ENCODE measurements at places on chromosomes 16 and 17.

DNA sequence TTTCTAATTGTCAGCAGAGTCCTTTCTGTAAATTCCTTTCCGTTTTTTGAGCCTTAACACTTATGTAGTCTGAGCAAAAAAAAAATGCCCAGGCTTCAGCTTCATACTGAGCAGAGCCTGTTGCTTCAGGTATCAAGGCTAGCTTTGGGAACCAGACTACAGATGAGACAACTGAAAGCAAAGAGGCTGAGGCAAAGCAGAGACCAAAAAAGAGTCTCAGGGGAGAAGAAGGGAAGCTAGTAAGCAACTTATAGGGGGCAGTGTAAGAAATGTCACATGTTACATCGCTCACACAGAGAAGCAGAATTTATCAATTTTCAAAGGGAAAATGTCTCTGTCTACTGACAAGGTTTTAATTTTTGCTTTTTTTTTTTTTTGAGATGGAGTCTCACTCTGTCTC, 3.3 kb downstream of the HASPIN start:
- DNase-seq, result no peak

DNA sequence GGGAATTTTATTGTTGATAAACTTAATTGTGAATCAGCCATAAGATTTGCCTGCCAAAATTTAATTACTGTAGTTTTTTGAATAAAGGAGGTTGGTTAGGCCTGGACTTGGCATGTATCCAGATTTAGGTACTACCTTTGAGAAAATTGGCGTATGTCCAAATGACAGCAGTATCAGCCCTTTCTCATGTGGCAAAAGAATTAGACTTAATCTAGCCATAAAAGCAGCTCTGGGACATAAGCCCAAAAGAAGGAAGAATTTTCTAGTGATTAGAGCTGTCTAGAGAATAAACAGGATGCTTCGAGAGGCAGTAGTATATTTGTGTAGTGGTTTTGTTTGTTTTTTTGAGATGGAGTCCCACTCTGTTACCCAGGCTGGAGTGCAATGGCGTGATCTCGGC, 27.7 kb downstream of the PPM1E start:
- no peak for DNase-seq

DNA sequence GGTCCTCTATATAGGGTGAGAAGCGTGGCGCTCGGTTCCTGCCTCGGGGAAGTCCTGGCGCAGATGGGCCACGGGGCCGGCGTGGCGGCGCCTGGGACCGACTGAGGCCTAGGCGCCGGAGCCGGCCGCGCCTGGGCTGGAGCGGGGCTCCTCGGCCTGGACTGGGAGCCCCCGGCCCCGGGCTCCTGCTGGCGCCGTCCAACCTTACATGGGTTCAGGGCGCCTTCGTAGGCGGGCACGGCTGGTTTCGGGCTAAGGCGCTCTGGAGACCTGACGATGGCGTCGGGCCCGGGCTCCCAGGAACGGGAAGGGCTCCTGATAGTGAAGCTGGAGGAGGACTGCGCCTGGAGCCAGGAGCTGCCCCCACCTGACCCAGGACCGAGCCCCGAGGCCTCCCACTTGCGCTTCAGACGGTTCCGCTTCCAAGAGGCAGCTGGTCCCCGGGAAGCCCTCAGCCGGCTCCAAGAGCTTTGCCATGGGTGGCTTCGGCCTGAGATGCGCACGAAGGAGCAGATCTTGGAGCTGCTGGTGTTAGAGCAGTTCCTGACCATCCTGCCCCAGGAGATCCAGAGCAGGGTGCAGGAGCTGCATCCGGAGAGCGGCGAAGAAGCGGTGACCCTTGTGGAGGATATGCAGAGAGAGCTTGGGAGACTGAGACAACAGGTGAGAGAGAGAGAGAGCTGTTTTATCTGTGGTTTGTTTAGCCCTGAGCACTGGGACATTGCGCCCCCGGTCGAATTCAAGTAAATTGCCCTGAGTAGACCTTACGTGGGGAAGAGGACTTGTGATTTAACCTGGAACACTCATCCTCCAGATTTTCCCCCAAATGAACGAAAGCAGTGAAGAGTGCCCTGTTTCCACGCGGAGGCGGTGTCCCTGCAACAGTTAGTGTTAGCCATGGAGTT, 504 bp downstream of the ZNF263 start:
- DNase-seq, result peak; percentile 21

GRCh38 chr17:40341808-40342503, 22.6 kb downstream of the GJD3 start:
- DNase-seq, result peak; percentile 78

DNA sequence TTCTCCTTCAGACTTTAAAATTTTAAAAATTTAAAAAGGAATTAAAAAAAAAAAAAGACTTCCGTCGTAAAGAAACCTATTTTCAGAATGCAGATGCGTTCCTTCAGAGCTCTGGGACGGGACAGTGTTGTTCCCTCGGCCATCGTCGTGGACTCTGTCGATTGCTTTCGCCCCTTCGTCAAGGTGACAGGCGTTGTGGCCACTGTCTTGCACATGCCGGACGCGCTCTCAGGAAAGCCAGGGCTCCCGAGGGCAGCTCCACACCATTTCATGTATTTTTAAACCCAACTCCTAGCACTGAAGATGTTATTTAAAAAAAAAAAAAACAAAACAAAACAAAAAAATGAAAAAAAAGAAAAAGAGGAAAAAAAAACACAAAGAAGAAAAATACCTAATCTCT, 22.3 kb downstream of the TMC6 start:
- no peak for DNase-seq

- DNase-seq, result no peak
Measured at GRCh38 chr17:1360975-1361374, 39.0 kb downstream of the YWHAE start.

All from mesothelial cell of epicardium (in vitro differentiated cells).